8988T (cell line): ENCODE measurements at places on chromosomes 6 and 20.

DNA sequence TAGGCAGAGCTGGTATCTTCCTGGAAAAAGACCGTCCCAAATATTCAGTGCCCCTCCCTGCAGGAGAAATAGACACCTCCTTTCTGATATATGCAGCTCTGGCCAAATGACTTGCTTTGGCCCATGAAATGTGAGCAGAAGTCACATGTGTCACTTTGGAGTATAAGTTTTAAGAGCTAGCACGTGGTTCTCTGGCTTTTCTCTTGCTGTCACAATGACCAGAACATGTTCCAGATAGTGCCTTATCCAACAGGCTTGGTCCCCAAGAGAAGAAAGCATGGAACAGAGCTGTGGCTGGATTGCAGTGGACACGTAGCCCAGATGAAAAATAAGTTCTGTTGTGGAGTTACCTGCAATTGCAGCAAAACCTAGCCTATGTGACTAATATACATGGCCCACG lies 40.4 kb downstream of the UNC5CL start:
- DNase-seq = no peak

- no peak for DNase-seq
Observed at GRCh38 chr6:96965492-96965891, 41.0 kb downstream of the KLHL32 start.

- peak; percentile 13 for DNase-seq
Observed at GRCh38 chr6:110357664-110358552, at the start of gene METTL24. Gene METTL24 (minus strand): TSS chr6:110358349. CDS start chr6:110358272, 77 bp downstream.

DNA sequence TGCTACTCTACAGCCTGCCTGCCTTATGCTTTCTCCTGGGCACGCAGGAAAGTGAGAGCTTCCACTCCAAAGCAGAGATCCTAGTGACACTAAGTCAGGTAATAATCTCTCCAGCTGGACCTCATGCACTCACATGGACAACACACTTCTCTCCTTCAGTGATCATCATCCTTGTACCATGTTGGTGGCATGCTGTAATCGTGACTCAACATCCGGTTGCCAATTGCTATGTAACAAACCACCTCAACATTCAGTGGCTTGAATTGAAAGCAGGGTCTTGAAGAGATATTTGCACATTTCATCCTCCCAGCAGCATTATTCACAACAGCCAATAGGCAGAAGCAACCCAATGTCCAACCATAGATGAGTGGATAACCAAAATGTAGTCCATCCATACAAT lies 40.3 kb upstream of the PPP1R3G start:
- DNase-seq = no peak

- no peak for DNase-seq
Observed at GRCh38 chr6:44028789-44029310, 98.4 kb downstream of the MRPL14 start.

GRCh38 chr6:167405778-167406532 lies 81.1 kb downstream of the TTLL2 start:
- DNase-seq = no peak

- no peak for DNase-seq
Observed at GRCh38 chr6:153192943-153193885, 62.1 kb upstream of the RGS17 start.

DNA sequence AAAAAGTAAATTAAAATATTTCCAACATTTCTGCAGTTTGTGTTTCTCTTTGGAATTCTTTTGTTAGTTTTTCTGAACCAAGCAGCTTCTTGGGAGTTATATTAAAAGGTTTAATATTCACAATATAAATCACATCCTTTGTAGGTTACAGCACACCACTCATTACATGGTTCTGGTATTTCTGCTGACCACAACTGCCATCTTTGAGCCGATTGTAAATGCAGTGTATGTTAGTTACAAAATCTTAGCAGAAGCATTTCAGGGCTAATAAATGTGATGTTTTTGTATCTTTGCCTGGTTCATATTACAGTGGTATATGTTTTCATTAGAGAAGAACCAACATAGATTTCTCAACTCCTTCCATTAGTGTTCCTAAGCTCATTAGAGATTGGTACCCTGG lies 19.1 kb upstream of the TSHZ2 start:
- DNase-seq = no peak

GRCh38 chr20:46368902-46369268 lies 37.5 kb downstream of the ELMO2 start:
- no peak for DNase-seq

- DNase-seq = no peak
Observed at GRCh38 chr6:131305037-131305850, 170.0 kb downstream of the AKAP7 start.

DNA sequence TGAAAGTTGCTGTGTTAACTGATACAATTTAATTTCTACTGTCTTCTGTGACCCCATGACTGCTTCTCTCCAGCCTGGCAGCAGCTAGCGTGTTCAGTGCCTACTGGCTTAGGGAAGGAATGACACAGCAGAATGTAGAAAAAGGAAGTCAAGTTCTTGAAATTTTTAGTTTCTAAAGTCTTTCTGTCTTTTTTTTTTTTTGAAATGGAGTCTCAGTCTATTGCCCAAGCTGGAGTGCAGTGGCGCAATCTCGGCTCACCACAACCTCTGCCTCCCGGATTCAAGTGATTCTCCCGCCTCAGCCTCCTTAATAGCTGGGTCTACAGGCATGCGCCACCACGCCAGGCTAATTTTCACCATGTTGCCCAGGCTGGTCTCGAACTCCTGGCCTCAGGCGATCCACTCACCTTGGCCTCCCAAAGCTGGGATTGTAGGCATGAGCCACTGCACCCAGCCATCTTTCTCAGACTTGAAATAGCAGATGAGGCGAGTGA lies 39.3 kb downstream of the PCNA start:
- DNase-seq = no peak

GRCh38 chr6:81786150-81786549 lies 33.7 kb upstream of the TENT5A start:
- no peak for DNase-seq

- no peak for DNase-seq
Observed at GRCh38 chr20:33602826-33603590, 59.1 kb upstream of the C20orf144 start.

GRCh38 chr6:24997905-24998304 lies 62.1 kb upstream of the RIPOR2 start:
- no peak for DNase-seq

GRCh38 chr6:116764629-116764960 lies 924 bp downstream of the FAM162B start:
- DNase-seq = no peak

- no peak for DNase-seq
Observed at GRCh38 chr20:62727584-62728027, 19.0 kb downstream of the NTSR1 start.

GRCh38 chr6:106141441-106142237 lies 55.5 kb downstream of the PRDM1 start:
- DNase-seq = no peak

- DNase-seq = no peak
Observed at GRCh38 chr6:7999201-7999600, 65.0 kb downstream of the BLOC1S5 start.

DNA sequence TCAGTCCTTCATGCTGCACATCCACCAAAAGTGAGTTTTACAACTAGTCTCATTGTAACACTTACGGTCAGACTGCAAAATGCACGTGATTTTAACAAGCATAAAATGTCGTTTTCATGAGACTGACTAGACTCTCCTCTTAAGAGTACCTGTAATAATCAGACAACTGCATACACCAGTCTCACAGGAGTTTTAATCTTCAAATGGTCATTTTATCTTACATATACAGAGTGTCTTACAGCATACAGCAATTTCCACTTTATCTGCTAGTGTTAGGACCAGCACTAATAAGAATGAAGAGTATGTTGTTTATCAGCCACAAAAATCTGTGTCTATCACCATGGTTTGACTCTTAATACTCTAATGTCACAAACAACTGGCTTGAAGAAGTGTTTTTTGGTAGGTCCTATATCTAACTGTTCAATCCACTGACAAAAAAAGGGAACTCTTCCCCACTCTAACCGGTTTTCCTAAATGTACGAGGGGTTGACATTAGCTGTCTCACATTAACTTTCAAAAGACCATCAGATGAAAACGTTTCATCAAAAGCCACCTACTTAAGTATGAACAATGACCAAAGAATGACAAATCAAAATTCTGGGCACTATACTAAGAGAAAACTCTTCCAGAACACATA lies 1.5 kb upstream of the ASF1A start:
- DNase-seq = no peak

DNA sequence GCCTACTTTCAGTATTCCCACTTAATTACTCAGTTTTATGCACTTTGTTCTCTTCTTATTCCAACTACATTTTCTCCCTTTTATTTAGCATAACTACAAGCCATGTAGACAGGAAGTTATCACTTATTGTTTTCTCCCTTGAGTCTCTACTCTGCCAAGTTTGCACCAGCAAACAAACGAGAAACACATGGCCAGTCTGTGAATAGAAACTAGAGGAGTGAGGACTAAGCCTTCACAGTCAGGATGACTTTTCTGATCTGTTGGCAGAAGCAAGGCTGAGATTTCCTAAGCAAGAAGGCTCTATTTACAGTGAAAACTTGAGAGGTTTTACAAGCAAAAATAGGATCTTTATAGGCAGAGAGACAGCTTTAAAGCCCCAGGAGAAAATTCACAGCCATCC lies 69.8 kb upstream of the TINAG start:
- DNase-seq = no peak

- DNase-seq = no peak
Observed at GRCh38 chr20:44017905-44018258, 103.2 kb downstream of the TOX2 start.

DNA sequence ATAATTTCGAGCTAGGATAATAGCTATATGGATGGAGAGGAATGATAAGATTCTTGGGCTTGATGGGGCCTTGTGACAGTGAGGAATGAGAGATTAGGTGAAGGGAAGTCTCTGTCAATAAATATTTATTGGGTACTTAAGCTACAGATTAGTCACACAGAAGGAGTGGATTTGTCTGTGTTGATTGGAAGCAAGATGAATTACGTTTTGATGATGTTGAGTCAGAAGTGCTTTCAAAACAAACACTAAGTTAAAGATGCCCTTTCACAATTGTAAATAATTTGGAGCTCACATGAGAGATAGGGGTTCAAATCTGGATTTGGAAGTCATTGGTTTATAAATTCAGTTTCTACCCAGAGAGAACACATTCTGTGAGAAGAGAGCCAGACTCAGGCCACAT lies 834.2 kb downstream of the KIF16B start:
- DNase-seq = no peak

- DNase-seq = no peak
Observed at GRCh38 chr6:33391922-33392594, 435 bp downstream of the KIFC1 start.

GRCh38 chr6:32700391-32701040 lies 34.1 kb upstream of the HLA-DQB1 start:
- peak; percentile 21 for DNase-seq

- no peak for DNase-seq
Observed at GRCh38 chr20:56934888-56935287, 305.8 kb downstream of the TFAP2C start.

DNA sequence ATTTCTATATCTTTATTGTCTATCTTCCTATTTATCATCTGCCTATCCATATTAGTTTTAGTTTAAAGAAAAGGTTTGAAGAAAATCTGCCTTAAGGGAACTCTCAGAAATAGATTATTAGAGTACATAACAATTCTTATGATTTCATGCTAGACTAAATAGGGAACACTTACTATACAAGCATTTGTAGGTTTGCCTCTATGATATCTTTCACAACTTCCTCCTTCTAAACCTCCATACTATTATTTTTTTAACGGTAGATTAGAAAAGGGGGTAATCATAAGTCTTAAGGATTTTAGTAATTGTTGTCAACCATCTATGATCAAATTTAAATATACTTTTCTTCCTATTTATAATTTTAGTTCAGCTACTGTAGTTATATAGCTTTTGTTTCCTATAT lies 11.6 kb upstream of the DSE start:
- no peak for DNase-seq

DNA sequence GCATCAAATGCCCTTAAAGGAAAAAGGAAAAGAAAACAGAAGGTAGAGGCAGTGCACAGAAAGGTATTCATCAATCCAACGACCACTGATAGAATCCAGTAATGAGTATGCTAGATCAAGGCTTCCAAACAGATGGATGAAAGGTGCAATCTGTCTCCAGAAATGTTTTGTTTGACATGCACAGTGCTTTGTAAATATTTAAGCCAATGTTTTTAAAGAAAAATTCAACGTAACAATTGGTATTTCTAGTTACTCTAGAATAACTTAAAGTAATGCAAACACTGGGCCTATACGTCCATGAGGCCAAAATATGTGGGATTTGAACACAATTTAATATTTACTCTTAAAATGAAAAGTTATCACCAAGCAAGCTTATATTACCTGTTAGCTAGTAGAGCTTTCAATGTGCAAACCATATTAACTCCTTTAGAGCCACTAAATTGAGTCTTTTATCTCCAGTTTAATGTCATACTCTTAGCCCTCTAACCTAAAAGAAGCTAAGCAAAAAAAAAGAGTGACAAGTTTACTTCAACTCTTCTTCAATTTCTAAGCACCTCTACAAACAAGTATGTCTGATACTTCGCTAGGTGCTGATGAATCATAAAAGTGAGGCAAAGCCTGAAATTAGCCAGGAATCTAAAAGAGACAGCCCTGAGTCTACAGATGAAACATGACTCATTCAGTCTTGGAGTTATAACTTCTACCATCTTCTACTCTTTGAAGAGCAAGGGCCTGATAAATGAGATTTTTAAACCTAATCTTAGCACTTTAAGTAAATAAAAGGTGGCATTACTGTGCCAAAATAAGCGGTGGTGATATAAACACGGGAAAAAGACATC lies 169.8 kb downstream of the PTPRK start:
- no peak for DNase-seq

- no peak for DNase-seq
Observed at GRCh38 chr20:59152559-59153354, 10.9 kb upstream of the ZNF831 start.

DNA sequence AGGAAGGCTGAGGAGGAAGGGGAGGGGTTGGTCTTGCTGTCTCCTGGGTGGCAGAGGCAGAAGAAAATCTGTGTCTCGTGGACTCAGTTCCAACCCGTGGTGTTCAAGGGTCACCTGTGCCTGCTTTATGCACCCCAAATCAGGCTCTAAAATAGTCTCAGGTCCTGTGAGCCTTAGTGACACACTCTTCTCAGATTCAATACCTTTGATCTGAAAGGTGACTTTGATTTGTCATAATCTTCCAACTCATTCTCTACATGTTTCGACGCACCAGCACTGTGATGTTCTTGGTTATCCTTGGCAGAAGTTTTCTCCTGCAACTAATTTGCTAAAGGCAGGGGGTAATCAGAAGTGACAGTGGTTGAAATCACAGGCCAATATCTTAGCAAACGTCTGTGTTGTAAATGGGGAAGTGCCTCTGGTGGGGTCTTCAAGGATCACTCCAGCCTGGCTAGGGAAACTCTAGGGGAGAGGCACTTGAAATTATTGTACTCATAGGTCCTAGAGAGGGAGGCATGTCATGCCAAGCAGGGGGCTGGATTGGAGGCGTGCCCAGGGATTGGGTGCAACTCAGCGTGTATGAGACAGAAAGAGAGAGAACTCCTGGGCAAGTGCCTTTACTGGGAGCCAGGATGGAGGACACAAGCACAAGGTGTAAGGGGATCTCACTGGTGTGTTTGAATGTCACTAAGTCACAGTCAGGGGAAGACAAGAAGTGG lies 19.0 kb upstream of the PRND start:
- DNase-seq = no peak
